ENCODE measurements at places on chromosomes 1 and 21.
A peak's percentile ranks its signal among the peaks of the same experiment; 100 is the strongest.

DNA sequence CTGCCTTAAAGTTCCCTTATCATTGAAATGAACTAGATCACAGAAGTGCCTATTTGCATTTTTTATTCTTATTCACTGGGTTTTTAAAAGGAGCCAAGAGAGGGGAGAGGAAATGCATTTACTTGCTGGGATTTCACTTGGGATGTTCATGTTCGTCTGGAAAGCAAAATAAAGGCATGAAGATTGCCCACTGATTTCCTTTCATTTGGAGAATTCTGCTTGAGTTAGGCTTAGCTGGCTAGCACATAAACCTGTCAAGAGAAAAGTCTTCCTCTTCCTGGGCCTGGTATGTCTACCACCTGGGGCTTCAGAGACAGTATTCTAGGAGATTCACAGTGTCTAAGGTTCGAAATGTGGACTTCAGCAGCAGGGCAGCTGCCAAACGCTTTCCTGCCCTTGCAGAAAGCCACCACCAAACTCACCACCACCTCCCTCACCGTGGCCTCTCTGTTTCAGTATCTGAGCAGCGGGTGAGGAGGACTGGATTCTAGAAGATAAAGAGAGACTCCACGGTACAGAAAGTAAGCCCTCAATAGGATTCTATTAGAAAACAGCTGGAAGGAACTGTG is 44.5 kb downstream of the HIVEP3 start:
- DNase-seq = no peak

GRCh38 chr1:196660272-196660671 is 8.4 kb downstream of the CFH start:
- DNase-seq = no peak

- no peak for DNase-seq
Observed at GRCh38 chr1:8431784-8432183, 113.9 kb downstream of the SLC45A1 start.

GRCh38 chr1:30305061-30305460 is 418.3 kb downstream of the MATN1 start:
- no peak for DNase-seq

DNA sequence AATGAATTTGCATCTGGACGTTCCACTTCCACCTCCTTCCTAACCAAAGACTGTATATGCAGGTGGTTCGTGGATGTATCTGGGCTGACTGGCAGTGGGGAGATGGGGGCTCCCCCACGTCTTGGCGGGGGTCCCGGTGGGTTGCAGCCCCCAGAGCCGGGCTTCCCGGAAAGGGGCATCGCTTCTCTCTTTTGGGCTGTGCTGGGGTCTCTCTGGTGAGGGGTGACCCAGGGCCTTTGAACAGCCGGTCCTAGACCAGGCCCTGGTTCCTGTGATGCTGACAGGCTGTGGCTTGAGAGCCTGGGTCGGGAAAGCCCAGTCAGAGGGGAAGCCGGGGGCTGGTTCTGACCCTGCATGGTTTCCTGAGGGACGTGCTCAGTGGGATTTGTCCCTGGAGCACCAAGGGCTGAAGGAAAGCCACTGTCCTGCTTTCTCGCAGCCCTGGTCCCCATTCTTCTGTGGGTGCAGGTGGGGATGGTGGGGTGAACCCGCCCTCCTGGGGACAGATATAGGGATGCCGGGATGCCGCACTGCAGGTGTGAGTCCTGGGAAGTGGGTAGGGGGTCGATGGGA is 29.8 kb downstream of the COL18A1 start:
- no peak for DNase-seq

- peak; percentile 43 for DNase-seq
Observed at GRCh38 chr21:27026501-27026900, 59.6 kb upstream of the ADAMTS5 start.

DNA sequence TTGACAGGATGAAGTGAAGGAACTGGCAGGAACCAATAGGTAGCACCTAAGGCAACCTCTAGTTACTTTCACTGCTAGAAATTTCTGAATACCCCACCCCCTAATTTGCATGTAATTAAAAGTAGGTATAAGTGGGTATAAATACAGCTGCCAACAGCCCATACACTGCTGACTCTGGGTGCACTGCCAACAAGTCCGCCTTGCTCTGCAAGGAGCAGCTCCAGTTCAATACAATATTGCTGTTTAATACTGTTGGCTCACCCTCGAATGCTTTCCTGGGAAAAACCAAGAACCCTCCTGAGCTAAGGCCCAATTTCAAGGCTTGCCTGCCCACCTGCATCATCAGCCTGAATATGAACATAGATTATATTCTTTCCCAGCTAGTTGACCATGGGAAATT is 981.9 kb downstream of the ADGRL2 start:
- no peak for DNase-seq

DNA sequence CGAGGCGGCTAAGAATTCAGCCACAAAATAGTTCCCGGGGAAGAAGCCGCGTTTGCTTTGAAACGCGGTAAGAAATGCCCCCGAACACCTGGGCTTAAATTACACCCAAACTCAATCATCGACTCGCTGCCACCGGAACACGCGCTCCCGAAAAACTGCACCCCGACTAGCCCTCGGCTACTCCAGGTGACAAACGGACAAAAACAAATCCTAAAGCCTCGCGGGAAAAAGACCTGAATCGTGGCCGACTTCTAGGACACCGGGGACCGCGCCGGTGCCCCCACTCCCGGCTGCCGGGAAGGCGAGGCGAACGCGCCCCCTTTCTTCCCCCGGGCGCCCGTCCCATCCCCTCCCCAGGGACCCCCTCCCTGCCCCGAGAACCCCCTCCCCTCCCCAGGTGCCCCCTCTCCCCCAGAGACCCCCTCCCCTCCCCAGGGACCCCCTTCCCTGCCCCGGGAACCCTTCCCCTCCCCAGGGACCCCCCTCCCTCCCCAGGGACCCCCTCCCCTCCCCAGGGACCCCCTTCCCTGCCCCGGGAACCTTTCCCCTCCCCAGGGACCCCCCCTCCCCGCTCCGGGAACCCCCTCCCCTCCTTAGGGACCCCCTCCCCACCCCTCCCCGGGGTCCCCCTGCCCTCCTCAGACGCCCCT is 628 bp downstream of the C1orf159 start:
- no peak for DNase-seq

- peak; percentile 22 for DNase-seq
Observed at GRCh38 chr1:214351551-214352277, 70.8 kb downstream of the SMYD2 start.

DNA sequence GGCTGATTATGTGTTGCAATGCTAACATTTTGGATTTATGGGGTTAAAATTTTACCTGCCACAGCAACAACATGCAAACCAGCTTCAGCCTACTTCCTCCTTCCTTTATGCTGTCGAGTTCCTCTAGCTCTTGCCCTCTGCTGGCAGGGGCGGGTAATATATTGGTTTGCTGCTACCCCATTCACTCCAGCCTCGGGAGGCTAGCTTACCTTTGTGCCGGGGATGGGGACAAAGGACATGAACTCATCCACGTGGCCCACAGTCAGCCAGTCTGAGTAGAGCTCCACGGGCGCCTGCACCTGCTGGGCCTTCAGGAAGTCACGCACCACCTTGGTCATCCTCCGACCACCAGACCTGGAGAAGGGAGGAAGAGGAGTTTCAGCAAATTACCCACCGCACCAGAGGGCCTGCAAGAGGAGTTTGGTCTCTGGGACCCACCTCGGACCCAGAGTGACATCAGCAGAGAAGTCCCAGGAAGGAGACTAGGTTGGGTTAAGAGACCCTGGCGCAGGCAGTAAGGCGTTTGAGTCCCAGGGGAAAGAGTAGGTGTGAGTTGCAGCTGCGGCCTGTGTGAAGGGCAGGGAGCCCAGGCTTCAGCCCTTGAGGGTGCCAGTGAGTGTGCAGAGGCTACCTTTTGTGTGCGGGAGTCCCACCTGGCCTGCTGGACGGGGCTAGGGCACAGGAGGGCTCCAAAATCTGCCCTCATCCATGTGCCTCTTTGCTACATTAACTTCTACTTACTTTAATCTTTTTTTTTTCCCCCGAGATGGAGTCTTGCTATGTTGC is 21.8 kb upstream of the SDHB start:
- peak; percentile 11 for DNase-seq

DNA sequence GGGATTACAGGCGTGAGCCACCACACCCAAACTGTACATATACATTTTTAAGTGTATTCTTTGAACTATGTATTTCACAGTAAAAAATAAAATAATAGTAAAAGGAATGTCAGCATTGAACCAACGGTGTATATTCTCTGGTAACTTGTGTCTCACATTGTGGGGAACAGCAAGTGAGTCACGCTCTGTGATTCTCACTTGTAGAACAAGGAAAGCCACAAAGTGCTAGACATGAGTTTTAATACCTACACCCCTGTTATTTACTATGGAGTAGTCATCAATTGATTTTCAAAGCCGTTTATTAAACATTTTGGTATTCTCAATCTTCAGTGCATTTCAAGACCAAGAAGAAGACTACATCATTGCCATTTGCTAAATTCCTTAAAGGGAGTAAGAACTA is 197.2 kb downstream of the GPATCH2 start:
- DNase-seq = no peak

DNA sequence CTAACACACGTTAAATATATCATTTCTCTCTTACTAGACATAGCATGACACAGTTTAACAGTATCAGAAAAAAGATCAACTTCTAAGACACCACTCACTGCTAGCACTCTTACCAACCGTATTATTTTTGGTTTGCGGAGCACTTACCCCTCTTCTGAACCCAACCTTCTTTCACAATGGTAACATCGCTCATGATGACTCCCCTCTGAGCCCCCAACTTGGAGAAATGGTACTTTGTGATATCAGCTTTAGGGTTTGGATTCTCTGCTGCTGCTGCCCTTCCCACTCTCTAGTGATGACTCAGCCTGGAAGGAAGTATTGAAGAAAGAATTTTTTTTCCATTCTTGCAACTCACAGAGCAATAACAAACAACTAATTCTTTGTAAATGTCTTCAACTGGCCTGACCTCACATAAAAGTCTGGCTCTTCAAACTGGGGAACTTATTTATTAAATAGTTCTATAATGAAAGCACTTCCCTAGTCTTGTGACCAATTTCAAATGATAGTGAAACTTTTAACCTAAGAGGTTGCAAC is 7.0 kb downstream of the AKT3 start:
- DNase-seq = peak; percentile 78

- DNase-seq = no peak
Observed at GRCh38 chr1:75764057-75764655, 21.9 kb upstream of the RABGGTB start.

GRCh38 chr1:183699616-183700160 is 46.6 kb upstream of the APOBEC4 start:
- DNase-seq = peak; percentile 9

DNA sequence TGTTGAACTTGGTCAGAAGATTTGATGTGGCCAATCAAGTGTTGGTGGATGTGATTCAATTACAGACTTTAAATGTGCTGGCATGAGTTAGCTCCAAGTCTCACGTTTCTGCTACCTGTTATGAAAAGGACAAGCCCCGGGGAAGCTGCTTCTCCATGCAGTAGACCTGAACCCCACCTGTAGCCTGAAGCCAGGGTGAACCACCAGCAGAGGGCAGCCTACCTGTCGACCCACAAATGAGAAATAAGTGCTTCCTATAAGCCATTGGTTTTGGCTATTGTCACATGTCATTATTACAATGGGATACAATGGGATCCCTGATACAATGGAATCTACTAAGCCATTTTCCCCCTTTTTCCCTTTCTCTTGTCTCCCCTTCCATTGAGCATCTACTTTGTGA is 230.2 kb downstream of the PRDM2 start:
- no peak for DNase-seq

GRCh38 chr1:172704001-172704400 is 45.1 kb downstream of the FASLG start:
- no peak for DNase-seq

GRCh38 chr1:3319874-3320245 is 134.6 kb upstream of the ARHGEF16 start:
- DNase-seq = peak; percentile 67

DNA sequence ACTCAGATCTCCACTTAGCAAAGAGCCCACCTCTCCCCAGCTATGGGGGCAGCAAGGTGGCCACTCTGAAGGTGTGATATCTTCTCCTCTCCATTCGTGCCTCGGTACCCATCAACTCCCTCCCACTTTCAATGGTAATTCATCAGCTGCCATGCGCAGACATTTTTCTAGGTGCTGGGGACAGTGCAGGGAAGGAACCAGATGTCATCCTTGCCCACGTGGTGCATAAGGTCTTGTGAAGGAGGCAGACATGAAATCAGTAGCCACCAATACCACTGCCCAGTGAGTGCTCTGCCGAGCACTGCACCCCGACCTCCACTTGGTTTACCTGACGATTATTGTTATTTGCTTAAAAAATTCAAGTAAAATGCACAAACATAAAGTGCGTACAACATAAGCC is 76.3 kb upstream of the CSF3R start:
- no peak for DNase-seq

- DNase-seq = peak; percentile 58
Observed at GRCh38 chr1:156458181-156458503, 42.4 kb downstream of the MEF2D start.

DNA sequence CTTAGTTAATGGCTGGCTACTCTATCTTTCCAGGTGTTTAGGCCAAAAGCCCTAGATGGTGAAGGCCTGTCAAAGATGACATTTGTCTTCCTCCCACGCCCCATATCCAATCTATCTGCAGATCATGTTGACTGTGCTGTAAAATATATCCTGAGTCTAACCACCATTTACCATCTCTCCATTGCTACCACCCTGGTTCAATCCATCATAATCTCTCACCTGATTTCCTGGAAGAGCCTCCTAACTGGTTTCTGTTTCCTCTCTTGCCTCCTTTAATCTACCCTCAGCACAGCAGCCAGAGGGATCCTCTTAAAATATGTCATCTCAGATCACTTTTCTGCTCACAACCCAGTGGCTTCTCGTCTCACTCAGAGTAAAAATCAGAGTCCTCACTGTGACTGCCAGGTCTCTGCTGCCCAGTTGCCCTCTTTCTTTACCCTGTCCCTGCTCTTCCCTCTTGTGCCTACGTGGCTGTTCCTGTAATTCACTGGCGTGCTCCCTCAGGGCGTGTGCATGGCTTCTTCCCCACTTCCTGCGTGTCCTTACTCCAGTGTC is 17.8 kb downstream of the TMEM50A start:
- DNase-seq = no peak

- DNase-seq = peak; percentile 11
Observed at GRCh38 chr1:193031431-193031830, 27.7 kb downstream of the UCHL5 start.

DNA sequence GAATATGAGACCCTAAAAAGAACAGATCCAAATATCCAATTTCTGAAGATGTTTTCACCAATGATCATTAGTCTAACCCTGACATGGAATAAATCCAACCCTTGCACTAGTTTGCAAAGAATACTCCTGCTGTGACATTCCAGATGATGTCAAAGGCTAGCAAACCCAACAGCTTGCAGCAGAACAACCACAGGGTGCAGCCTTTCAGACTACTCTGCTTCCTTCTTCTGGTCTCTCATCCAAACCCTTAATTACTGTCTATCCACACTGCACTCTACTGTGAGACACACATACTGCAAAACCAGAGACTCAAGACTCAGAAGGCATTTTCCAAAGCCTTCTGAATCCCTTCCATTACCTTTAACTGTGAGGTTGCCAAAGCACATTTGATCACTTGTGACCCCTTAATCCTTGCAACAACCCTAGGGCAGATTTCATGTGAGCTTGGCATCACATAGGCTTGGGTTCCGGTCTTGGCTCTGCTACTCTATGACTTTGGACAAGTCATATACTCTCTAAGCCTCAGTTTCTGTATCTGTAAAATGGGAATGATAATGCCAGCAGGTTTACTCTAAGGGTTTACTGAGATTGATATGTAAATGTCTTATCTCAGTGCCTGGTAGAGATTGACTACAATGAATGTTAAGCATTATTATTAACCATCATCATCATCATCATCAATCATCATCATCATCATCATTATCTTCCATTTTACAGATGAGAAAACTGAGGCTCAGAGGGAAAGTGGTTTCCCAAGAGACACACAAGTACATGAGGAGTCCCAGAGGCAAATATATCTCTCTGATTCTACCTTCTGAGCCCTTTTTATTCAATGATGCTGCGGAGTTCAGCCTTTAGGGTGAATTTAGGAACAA is 94.5 kb downstream of the SYF2 start:
- DNase-seq = no peak
